ENCODE measurements at places on chromosomes 3 and 15.

GRCh38 chr15:95265419-95265997 is 1034.1 kb downstream of the MCTP2 start:
- DNase-seq = no peak

- DNase-seq = no peak
Observed at GRCh38 chr15:51497806-51498205, 124.8 kb downstream of the DMXL2 start.

- DNase-seq = no peak
Observed at GRCh38 chr15:31162721-31163510, 61.4 kb upstream of the TRPM1 start.

- no peak for DNase-seq
Observed at GRCh38 chr3:1002010-1002409, 90.8 kb upstream of the CNTN6 start.

- DNase-seq = no peak
Observed at GRCh38 chr3:42180901-42181300, 85.1 kb downstream of the CCK start.

- DNase-seq = no peak
Observed at GRCh38 chr3:150825916-150826377, 63.0 kb upstream of the SIAH2 start.

DNA sequence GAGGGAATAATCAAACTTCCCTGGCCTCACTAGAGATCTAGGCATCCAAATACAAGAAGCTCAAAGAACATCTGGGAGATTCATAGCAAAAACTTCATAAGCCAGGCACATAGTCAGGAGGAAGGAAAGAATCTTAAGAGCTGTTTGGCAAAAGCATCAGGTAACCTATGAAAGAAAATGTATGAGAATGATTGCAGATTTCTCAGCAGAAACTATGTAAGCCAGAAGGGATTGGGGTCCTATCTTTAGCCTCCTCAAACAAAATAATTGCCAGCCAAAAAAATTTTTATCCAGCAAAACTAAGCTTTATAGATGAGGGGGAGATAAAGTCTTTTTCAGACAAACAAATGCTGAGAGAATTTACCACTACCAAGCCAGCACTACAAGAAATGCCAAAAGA is 1036.3 kb downstream of the TBL1XR1 start:
- DNase-seq = no peak

- DNase-seq = no peak
Observed at GRCh38 chr15:98202256-98202655, 241.8 kb downstream of the ARRDC4 start.

DNA sequence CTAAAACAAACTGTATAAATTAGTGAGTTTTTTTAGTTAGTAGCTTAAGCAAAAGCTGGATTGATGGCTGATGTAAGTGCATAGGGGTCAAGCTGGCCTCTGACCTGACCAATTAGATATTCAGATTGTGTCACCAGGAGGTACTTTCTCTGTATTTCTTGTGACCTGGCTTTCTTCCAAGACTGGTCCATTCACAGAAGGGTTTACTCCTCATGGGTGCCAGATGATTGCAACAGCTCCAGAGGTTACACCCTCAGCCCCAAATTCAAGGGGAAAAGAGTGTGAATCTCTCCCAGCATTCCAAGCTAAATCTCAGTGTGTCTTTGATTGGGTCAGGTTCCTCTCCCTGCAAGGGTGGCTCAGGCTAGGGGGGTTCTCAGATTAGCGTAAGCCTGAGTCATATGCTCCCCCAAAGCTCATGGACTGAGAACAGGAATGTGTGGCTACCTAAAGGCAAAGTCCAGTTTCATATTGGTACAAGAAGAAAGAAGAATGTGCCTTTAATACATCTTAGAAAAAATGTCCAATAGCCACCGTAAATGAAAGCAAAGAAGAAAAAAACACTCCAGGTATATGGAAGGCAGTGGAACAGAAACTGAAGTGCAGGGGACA is 16.5 kb downstream of the PML start:
- no peak for DNase-seq

DNA sequence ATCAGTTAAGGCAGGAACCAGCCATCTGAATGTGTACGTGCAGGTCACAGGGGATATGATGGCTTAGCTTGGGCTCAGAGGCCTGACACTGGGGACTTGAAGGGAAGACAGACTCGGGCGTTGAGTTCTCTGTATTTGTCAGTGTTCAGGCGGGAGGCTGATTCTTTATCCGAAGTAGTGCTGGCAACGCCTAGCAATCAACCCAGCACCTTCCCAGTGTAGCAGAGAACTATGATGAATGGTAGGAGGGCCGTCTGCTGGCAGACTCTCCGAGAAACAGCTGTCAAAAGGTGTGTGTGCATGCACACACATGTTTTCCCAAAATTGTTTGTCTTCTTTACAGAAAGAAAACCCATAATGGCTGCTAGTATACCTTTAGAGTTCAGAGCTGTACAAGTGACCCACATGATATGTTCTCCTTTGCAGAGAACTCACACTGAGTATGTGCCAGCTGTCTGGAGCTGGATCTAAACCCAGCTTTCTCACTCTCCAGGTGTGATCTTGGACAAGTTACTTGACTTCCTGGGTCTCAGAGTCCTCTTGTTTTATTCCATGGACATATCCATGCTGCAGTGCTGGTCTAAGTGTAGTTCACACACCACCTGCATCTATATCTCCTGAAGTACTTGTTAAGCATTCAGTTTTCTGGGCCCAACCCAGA is 74.5 kb upstream of the LARS2 start:
- DNase-seq = no peak

Measured in NCI-H1092 (cell line).